ENCODE measurements at places on chromosomes 2 and 18.

- no peak for DNase-seq
Observed at GRCh38 chr2:102176172-102176571, 10.7 kb upstream of the IL1RL2 start.

GRCh38 chr2:127829845-127830246, 18.9 kb upstream of the WDR33 start:
- no peak for DNase-seq

- no peak for DNase-seq
Observed at GRCh38 chr2:179129574-179130238, 79.8 kb upstream of the CCDC141 start.

DNA sequence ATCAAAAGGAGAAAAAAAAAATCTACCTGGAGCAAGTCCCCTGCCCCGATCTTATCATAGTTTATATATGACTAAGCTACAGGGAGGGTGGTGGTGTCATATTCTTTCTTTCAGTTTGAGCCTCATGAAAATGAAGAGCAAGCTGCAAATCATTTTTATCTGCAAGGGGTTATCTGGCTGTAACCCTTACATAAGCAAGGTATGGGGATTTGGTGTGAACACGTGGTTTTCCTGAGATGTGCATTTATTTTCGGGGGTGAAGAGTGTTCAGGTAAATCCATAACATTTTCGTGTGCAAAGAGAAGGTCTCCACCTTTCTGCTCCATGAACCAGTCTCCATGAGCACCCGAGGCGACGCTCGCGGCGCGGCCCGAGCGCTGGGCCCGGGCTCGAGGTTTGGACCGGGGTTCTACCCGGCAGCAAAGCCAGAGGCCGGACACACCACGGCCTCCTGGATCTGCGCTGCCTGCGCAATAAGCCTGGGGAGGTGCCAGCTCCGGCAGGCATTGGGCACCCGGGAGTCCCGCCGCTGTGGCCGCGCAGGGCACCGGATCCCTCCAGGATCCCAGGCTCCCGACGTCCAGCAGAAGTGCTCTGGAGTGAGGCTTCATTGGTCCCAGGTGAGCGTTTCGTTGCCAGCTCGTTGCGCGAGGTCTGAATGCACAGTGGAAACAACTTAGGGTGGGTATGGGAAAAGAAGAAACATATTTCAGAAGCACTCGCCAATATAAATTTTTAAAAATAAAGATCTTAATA, 36.1 kb upstream of the GPD2 start:
- DNase-seq: peak; percentile 68

DNA sequence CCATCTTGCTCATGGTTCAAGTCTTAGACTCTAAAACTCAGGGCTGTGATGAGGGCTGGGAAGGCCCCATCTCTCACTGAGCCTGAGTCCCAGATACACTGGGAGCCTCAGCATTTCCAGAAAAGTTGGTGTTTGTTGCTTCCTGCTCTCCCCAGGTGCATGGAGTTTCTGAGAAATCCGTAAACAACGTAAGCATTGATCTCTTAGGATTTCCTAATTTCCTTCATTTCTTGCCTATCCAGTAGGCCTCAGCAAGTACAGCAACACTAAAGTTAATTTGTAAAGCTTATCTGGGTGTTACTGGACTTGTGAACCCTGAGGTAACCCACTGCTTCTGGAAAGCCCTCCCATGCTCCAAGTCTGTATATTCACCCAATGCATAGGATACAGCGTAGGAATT, 199.4 kb upstream of the SIX3 start:
- no peak for DNase-seq

GRCh38 chr2:120587279-120587996, 148.2 kb upstream of the GLI2 start:
- no peak for DNase-seq

- DNase-seq: no peak
Observed at GRCh38 chr2:160721089-160722040, 227.8 kb upstream of the RBMS1 start.

- DNase-seq: no peak
Observed at GRCh38 chr2:111072220-111072871, 48.4 kb upstream of the BCL2L11 start.

GRCh38 chr2:43491065-43491639, 104.7 kb downstream of the THADA start:
- no peak for DNase-seq

DNA sequence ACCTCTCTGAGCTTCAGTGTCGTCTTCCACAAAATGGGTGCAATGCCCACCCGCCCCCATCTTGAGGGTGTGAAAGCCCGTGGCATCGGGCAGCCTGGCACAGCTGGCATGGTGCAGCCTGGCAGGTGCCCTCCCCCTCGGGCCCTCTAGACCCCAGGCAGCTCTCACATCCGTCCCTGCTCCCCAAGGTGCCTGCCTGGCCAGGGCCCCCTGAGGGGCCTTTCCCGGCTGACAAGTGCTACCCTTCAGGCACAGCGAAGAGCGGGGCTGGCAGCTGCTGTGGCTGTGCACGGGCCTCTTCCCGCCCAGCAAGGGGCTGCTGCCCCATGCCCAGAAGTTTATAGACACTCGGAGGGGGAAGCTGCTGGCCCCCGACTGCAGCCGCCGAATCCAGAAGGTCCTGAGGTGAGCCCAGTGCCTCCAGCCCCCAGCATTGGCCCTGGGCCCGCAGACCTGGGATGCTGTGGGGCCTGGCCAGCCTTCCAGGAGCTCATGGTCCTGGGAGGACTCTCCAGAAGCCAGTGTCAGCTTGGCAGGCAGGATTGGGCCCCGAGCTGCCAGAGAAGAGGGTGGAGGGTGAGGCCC, 13.9 kb upstream of the GPR17 start:
- DNase-seq: no peak
